ENCODE measurements at places on chromosomes 11 and 22.
A peak's percentile ranks its signal among the peaks of the same experiment; 100 is the strongest.

GRCh38 chr11:35082321-35083180 lies 56.4 kb upstream of the CD44 start:
- DNase-seq: no peak

- no peak for DNase-seq
These were observed 46.5 kb downstream of the XRRA1 start for GRCh38 chr11:74902342-74902741.

DNA sequence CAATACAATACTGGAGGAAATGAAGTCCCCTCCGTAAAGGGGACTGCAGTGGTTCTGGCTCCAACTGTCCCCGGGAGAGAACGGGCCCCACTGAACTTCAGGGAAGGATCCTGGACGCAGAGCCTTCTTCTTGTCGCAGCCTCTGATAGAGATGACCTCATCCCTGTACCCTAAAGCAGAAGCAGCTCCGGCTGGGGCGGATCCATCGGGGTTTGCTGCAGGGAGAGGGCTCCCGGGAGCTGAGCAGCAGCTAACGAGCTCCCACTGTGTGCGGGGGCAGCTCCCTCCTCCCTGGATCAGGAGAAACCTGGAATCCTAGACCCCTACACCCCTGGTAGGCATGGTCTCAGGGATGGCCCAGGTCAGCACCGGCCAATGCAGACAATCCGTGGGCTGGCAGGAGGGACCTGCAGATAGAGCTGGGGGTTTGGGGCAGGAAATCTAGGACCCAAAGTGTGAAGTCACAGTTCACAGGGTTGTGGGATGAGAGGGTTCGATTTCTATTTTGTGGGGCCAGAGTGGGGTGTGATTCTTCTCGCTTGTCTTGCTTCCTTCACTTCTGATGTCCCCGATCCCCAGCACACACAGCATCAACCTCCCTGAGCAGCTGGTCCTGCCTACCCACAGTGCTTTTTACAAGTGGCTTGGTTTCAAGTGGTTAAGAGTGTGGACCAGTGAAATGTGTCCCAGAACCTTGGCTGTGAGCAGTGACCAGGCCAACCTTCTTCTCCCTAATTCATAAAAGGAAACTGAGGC lies 12.9 kb downstream of the KIAA0930 start:
- no peak for DNase-seq

DNA sequence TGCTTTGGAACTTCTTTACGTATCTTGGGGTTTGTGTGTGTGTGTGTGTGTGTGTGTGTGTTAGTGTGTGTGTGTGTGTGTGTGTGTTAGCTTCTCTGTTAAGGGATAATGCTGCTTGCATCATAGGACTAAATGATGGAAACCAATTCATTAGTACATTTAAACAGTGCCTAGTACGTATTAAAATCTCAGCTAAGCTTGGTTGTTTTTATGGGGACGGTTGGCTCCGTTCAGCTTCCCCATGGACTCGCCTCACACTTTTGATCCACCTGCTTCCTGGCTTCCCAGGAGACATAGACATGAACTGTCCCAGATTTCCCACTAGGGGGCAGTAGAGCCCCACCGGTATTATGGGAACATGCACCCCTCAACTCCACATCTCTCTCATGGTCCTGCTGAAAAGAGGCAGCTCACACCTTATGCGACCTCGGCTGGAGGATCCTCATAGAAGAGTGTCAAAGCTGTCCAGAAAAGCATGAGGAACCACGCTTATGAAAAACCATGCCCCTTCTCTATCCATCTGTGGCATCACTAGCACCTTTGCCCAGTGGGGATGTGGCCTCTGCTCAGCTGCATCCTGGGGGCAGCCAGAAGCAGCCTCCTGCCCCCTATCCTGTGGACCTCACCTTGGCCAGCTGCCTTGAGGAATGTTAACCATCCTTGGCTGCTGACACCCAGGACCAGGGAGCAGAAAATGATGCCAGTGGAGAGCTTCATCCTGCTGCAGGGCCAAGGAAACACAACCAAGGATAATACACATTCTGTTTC lies 9.7 kb upstream of the SAAL1 start:
- DNase-seq: peak; percentile 31

- DNase-seq: no peak
These were observed 230.6 kb upstream of the PDGFD start for GRCh38 chr11:104394508-104394907.

DNA sequence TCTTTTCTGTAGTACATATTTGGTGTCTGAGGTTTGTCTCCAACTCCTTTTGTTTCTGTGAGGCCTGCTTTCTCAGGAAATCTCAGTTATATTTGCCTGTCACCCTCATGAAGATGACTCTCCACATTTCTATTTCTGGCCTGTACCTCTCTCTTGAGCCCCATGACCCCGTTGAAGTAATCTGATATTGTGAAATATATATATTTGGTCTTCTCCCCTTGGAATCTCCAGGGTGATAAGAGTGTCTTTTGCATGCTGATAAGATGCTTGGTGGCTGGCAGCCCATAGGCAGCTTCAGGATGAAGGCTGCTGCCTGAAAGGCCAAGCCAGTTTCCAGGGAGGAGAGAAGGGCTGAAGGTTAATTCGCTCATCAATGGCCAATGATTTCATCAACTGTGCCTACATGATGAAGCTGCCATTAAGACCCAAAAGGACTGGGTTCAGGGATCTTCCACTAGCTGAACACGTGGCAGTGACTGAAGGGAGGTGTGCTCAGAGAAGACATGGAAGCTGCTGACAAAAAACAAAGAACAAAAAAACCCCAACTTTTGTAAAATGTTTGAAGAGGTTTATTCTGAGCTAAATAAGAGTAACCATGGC lies 67.4 kb downstream of the MICAL2 start:
- no peak for DNase-seq

DNA sequence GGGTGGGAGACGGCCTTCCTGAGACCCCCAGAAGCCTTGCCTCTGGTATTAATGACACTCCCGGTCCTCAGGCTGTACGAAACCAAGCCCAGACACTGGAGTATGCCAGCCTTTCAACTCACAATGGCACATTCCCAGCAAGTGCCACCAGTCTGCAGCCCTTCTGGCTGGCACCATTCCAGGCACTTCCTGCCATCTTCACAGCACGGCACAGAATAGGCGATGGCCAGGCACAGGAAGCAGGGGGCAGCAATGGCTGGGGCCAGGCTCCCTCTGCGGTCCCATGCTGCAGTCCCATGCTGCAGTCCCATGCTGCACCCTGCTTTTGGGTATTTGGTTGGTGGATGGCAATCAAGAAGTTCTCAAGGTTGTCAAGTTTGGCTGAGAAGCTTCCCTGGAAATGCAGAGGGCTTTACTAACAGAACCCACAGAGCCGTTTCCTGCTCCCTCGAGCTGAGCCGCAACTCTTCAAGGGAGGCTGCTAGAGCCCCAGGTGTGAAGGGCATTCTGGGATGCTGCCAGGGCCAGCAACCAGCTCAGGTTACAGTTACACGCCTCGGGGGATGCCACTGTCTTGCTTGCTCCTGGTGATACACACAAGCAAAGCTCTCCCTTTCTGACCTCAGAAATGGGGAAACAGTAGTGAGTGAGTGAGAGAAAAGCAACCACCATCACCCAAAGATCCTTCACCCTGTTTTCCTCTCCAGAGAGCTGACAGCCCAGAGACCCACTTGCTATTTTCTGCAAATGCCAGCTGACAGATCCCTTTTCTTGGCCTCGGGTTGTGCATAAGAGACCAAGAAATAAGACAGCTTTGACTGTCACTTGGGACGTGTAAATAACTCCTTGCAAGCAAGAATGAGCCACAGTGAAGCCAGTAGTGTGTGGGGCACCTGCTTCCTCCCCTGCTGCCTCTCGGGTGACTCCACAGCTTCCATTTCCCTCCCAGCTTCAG lies 23.9 kb downstream of the LRFN4 start:
- peak; percentile 49 for DNase-seq

- no peak for DNase-seq
These were observed 96.1 kb upstream of the CD44 start for GRCh38 chr11:35042913-35043312.

DNA sequence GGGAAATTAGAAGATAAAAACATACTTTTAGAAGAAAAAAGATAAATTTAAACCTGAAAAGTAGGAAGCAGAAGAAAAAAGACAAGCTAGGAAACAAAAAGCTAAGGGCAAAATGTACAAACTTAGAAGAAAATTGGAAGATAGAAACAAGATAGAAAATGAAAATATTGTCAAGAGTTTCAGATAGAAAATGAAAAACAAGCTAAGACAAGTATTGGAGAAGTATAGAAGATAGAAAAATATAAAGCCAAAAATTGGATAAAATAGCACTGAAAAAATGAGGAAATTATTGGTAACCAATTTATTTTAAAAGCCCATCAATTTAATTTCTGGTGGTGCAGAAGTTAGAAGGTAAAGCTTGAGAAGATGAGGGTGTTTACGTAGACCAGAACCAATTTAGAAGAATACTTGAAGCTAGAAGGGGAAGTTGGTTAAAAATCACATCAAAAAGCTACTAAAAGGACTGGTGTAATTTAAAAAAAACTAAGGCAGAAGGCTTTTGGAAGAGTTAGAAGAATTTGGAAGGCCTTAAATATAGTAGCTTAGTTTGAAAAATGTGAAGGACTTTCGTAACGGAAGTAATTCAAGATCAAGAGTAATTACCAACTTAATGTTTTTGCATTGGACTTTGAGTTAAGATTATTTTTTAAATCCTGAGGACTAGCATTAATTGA lies 1.0 kb downstream of the MALAT1 start:
- DNase-seq: no peak

DNA sequence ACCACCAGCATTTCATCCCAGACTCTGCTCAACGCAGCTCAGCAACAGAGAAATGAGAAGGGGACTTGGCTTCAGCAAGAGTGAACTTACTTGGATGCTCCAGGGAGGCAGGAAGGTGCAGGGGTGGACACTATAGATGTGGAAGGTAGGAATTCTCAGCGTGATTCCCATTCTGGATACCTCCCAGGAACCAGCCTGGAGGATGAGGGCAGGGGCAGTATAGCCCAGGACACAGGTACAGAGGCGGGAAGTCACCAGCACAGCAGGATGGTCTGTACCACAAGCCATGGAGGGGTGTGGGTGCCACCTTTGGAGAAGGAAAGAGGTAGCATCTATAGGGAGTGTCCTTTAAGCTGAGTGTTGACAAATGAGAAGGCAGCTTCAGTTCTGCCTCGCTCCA lies 1275.2 kb downstream of the TBC1D22A start:
- no peak for DNase-seq

DNA sequence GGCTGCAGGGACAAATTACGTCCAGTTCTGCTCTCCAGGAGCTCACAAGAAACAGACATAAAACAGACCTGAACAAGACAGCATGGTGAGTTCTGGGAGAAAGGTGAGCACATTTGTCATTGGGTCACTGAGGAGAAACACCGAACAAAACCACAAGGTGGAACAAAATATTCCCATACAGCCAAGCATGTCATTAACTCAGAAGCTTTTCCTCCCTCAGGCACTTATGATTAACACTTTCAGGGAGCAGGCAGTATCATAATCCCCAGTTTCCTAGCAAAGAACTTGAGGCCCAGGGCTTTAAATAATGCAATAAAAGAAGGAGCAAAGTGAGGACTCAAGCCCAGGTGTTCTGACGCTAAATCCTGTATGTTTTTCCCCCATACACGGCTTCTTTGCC lies 43.0 kb downstream of the P4HA3 start:
- DNase-seq: no peak

DNA sequence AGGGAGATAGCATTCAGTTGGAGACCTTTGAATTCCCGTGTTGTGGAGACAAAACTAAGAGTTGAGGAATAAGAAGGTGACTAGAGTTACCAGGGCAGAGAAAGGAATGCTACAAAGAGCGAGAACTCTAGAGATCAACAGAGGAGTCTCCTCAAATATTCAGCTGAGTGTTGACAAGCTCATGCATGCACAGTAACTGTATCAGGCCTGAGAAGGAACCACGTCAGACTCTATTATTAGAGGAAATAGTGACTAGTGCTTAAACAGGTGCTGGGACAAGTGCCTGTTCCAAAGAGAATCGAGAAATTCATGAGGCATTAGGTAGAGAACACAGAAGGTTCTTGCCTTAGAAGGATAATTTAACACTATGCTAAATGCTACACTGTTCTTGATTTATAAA lies 333.8 kb upstream of the CHORDC1 start:
- DNase-seq: no peak

DNA sequence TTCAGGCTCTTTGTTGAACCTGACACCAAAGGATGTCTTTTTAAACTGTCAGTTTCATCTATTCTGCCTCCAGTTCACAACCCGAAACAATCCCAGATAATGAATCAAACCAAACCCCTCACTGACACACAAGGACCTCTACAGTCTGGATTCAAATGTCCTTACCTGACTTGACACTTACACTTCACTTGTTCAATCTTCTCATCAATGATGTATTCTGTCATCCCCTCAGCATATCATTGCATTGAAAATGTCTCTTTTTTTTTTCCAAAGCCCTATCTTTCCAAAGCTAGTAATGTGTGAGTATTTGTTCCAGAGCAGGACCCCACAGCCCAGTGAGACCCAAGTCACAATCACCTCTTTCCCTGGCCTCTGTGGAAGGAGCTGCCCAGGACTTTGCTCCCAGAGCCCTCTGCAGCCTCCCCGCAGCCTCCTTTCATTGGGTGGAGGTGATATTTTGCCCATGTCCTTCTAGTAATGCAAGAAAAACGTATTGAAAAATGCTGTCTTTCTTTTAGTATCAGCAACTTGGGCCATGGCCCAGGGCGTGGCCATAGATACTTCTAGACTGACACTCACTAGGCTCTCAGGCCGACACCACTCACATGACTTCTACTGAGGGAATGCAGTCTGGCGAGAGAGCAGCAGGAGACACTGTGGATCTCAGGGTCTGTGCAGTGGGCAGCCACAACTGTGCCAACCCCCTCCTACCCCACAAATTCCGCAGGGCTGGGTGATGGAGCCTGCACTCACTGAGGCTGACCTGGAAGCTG lies 18.2 kb downstream of the RFPL3 start:
- DNase-seq: no peak

GRCh38 chr11:45440111-45440510 lies 154.0 kb upstream of the SYT13 start:
- DNase-seq: no peak

DNA sequence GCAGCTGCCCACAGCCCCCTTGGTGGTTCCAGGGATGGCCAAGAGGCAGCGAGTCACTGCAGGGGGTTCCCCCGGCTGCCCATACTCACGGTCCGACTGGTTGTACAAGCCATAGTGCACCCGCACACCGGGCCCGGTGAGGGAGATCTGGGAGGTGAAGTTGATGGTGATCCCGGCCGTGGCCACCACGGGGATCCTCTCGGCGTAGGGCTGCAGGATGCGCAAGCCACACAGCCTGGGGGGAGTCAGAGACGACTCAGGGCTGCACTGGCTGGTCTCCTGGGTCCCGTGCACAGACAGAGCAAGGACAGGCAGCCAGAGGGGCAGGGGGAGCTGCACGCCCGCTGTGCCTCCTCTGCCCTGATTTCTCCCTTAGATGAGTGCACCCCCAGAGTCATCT lies 23.5 kb downstream of the KCTD17 start:
- DNase-seq: no peak

- DNase-seq: no peak
These were observed 1557.8 kb upstream of the RAG2 start for GRCh38 chr11:38155856-38156255.

GRCh38 chr11:31449040-31449439 lies 60.4 kb downstream of the IMMP1L start:
- no peak for DNase-seq

- DNase-seq: no peak
These were observed 52.5 kb upstream of the A4GALT start for GRCh38 chr22:42773167-42773566.

Measured in hippocampal formation (tissue), 2 donors.